ENCODE measurements at places on chromosomes 1 and 21. TPM values are rescaled to one million over a fixed set of nuclear protein-coding genes. Genes with fewer than 3 reads are reported as not detected.

Gene LYPLAL1
- total RNA-seq = 29.3 TPM

Gene HCRTR1
- not detected for total RNA-seq

Gene CHRM3
- not detected for total RNA-seq

Gene MYOC
- total RNA-seq = not detected

Gene GPR25
- total RNA-seq = not detected

Gene FAM163A
- 1.00 TPM for total RNA-seq

Gene KLF17
- total RNA-seq = not detected

Gene AK5
- 38.9 TPM for total RNA-seq

Gene PGLYRP3
- not detected for total RNA-seq

Gene SYNJ1
- 8.0 TPM for total RNA-seq

Gene COG2
- total RNA-seq = 35.6 TPM

Gene TSPAN2
- total RNA-seq = not detected

Gene NDC1
- total RNA-seq = 65.7 TPM

Gene EPS8L3
- not detected for total RNA-seq

Gene KRTAP10-1
- not detected for total RNA-seq

Gene ZNF669
- 8.0 TPM for total RNA-seq

Gene TNFSF18
- total RNA-seq = not detected

Gene KIF21B
- total RNA-seq = under 0.01 TPM

Gene DISP3
- not detected for total RNA-seq

Gene CLCA1
- total RNA-seq = not detected

Gene DVL1
- 61.8 TPM for total RNA-seq

Gene CZIB
- 43.3 TPM for total RNA-seq

Gene LUZP1
- 33.5 TPM for total RNA-seq

Gene RPS8
- total RNA-seq = 997 TPM

Gene PIGR
- total RNA-seq = not detected

Gene LRRC38
- not detected for total RNA-seq

Gene C1QA
- total RNA-seq = not detected

Gene MASP2
- 0.15 TPM for total RNA-seq

Gene LCE1E
- total RNA-seq = not detected

Gene PGLYRP4
- total RNA-seq = not detected

Gene SLC9C2
- not detected for total RNA-seq

Gene KRTAP22-2
- total RNA-seq = not detected

Gene FRRS1
- total RNA-seq = 13.8 TPM

Gene FCRL4
- total RNA-seq = not detected

Gene PDZK1
- 0.31 TPM for total RNA-seq

Gene HS2ST1
- 24.6 TPM for total RNA-seq

Gene SYT11
- total RNA-seq = 20.4 TPM

Gene F3
- 2.0 TPM for total RNA-seq

Gene KCND3
- under 0.01 TPM for total RNA-seq

Gene ADAM30
- total RNA-seq = not detected

Gene SLC30A10
- total RNA-seq = not detected

Gene PLCH2
- under 0.01 TPM for total RNA-seq

Gene NEXN
- 0.73 TPM for total RNA-seq

Gene IFNLR1
- under 0.01 TPM for total RNA-seq

Gene AMY1A
- not detected for total RNA-seq

Gene TCHH
- not detected for total RNA-seq

Gene LAMB3
- total RNA-seq = 2.0 TPM

Gene LCE4A
- not detected for total RNA-seq

Gene CCDC27
- not detected for total RNA-seq

Gene HSD3B1
- not detected for total RNA-seq

Gene CLIC6
- under 0.01 TPM for total RNA-seq

Gene CELSR2
- total RNA-seq = 20.8 TPM

Gene APOBEC4
- total RNA-seq = not detected

Gene BTBD19
- 11.3 TPM for total RNA-seq

Gene CLCA4
- total RNA-seq = not detected

Gene SLC45A1
- total RNA-seq = not detected

Gene LCE1F
- total RNA-seq = not detected

Gene ACTN2
- total RNA-seq = 0.34 TPM

Measured in melanocyte of skin (primary cell).